Activated CD4-positive, alpha-beta T cell treated with anti-CD3 and anti-CD28 coated beads for 36 hours (primary cell): ENCODE measurements at places on chromosomes 3 and 15. TPM values are rescaled to one million over a fixed set of nuclear protein-coding genes. Genes with fewer than 3 reads are reported as not detected.

The MUC13 gene
- not detected for total RNA-seq

The ZBED2 gene
- 313 TPM for total RNA-seq

The CNOT10 gene
- 57.7 TPM for total RNA-seq

The GABRR3 gene
- total RNA-seq: not detected

The GOLGA6A gene
- not detected for total RNA-seq

The CDAN1 gene
- 16.6 TPM for total RNA-seq

The GOLGA6B gene
- not detected for total RNA-seq

The PPP1R14D gene
- not detected for total RNA-seq

The THBS1 gene
- total RNA-seq: 0.23 TPM

The MAGI1 gene
- total RNA-seq: 0.18 TPM

The PCLAF gene
- total RNA-seq: 41.4 TPM

The ATP10A gene
- total RNA-seq: 22.4 TPM

The PLA2G4E gene
- total RNA-seq: not detected

The CLEC3B gene
- total RNA-seq: not detected

The SCAANT1 gene
- not detected for total RNA-seq

The NR2F2 gene
- total RNA-seq: not detected

The MTMR10 gene
- 17.6 TPM for total RNA-seq

The TUSC7 gene
- not detected for total RNA-seq

The FETUB gene
- total RNA-seq: not detected

The OXTR gene
- total RNA-seq: 0.70 TPM

The GOLGA8R gene
- total RNA-seq: 1.3 TPM

The IGSF11 gene
- total RNA-seq: 0.23 TPM

The MYL3 gene
- total RNA-seq: not detected

The MNS1 gene
- 0.74 TPM for total RNA-seq

The TRANK1 gene
- 12.0 TPM for total RNA-seq

The HIGD2B gene
- total RNA-seq: not detected

The MCTP2 gene
- total RNA-seq: 25.2 TPM

The CP gene
- total RNA-seq: not detected
